Stromal cell of bone marrow (primary cell): ENCODE measurements at places on chromosomes 11 and 22.

DNA sequence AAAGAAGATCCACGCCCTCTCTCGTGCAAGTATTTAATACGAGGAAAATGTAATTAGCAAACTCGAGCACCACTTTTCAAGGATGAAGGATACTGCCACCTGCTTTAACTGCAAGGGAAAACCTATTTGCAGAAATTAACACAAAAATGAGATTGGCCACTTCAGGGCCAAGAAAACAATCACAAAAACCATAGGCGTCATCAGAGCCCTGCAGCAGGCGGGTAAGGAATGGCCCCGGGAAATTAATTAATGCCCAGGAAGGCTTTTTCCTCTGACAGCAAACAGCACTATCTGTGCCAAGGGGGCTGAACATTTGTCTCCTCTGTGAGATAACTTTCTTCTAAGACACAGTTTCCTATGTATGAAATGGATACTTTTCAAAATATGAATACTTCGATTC, 255.7 kb downstream of the CTTN start:
- no peak for DNase-seq

GRCh38 chr11:96141626-96142025, 201.4 kb downstream of the MAML2 start:
- no peak for DNase-seq

GRCh38 chr11:66492161-66492865, 12.1 kb downstream of the DPP3 start:
- no peak for DNase-seq

DNA sequence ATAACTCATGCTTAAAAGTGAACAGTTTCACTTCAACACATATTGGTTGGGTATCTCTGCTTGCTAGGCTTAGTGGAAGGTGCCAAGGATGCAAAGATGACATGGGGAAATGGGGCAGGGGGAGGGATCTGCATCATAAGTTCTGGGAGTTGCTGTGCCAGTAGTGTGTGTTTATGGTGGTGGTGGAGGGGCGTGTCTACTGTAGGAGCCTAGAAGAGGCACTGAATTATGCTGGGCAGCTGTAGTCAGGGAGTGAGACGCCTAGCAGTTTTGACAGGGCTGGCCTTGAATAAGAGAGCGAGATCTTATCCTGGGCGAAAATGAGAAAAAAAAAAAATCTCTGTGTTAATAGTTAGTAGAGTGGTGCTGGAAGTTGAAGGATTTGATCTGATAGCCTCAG, 3.0 kb downstream of the ELMOD1 start:
- DNase-seq = no peak

DNA sequence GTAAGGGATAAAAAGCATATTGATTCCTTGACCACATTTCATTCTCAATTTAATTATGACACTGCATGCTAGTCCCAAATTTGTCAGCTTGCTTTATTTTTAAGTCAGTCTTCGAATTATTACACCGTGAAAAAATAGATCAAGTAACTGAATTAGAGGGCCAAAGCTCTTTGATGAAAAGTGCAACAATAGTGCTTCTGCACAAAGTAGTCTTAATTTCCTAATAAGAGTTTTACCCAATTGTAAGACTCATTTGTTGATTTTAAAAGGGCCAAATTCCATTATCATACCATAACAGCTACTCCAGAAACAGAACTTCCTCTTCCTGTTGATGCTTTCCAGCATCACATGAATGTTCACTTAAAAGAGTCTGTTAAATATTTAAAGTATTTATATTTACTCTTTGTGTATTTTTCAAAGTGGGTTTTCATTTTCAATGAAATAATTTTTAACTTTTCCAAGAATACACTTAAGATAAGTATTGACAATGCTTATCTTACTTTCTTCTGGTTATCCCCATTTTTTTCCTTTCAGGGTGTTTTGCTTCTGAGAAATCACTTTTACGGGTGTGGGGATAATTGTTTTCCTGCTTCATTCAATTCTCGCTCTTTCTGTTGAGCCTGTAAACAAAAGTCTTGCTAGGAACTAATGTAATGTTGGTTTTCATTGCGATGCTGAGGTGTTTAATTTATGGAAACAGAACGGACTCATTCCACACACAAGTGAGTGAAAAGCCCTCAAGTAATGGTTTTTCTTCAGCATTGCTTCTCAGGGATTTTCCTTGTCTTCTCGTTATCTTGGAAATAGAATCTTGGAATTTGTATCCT, 2.1 kb downstream of the ARHGEF12 start:
- DNase-seq = no peak

- DNase-seq = no peak
Observed at GRCh38 chr11:133823211-133823610, 22.1 kb downstream of the SPATA19 start.

DNA sequence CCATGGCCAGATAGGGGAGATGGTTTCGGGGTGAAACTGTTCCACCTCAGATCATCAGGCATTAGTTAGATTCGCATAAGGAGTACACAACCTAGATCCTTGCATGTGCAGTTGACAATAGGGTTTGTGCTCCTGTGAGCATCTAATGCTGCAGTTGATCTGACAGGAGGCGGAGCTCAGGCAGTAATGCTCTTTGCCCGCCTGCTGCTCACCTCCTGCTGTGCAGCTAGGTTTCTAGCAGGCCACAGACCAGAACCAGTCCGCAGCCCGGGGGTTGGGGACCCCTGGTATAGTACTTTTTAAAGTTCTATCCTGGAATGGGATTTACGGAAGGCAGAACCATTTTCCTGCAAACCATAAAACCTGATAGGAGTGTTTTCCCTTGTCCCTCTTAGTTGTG, 54.6 kb downstream of the POLD3 start:
- no peak for DNase-seq

DNA sequence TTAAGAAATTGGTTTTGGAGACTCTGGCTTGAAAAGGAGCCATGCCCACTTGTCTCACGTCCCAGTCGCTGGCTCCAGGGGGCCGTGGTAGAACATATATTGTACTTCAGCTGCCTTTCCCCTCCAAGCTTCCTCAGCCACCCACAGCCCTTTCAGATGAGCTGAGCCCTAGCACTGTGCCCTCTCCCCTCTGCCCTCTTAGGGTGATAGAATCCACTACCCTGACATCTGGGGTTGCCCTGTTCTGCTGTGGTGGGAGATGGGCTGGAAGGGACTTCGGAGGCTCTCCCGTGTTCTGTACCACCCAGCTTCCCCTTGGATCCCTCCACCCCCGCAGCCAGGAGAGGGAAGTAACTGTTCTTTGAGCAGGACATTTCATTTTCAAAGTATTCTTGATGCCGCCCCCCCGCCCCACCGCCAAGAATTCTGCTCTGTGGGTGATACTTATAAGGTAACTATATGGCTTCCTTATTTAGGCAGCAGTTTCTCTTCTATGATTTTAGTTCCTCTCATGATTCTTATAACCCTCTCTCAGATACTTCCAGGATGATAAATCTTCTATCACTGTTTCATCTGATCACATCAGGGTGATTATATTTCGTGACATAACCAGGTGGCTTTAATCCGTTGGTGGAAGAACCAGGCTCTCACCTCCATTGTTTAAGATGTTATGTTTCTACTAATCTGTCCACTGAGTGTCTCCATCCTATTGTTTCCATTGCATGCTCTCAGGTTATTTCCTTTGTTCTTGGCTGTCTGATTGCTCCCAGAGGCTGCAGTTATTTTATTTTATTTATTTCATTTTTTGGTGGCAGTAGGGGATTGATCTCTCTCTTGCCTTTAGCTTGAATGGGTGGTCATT, 24.1 kb downstream of the ZBTB16 start:
- no peak for DNase-seq

GRCh38 chr11:298406-299065, 790 bp downstream of the IFITM5 start:
- DNase-seq = no peak

- peak; percentile 88 for DNase-seq
Observed at GRCh38 chr22:29799217-29799680, 32.1 kb downstream of the UQCR10 start.

- DNase-seq = no peak
Observed at GRCh38 chr11:73313652-73314051, 5.6 kb downstream of the ARHGEF17 start.

- no peak for DNase-seq
Observed at GRCh38 chr11:123562829-123563228, 91.6 kb downstream of the SCN3B start.

DNA sequence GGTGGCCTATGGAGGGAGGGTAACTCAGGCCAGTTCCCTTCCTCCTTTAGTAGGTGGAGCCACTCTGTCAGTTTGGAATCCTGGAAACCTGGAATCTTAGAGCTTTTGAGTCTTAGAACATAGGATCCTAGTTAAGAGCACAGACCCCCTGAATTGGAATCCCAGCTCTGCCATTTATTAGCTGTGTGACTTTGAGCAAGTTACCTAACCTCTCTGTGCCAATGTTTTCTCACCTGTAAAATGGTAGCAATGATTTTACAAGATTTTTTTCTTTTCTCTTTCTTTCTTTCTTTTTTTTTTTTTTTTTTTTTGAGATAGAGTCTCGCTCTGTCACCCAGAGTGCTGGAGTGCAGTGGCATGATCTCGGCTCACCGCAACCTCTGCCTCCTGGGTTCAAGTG, 17.1 kb upstream of the CACNA1I start:
- DNase-seq = no peak

DNA sequence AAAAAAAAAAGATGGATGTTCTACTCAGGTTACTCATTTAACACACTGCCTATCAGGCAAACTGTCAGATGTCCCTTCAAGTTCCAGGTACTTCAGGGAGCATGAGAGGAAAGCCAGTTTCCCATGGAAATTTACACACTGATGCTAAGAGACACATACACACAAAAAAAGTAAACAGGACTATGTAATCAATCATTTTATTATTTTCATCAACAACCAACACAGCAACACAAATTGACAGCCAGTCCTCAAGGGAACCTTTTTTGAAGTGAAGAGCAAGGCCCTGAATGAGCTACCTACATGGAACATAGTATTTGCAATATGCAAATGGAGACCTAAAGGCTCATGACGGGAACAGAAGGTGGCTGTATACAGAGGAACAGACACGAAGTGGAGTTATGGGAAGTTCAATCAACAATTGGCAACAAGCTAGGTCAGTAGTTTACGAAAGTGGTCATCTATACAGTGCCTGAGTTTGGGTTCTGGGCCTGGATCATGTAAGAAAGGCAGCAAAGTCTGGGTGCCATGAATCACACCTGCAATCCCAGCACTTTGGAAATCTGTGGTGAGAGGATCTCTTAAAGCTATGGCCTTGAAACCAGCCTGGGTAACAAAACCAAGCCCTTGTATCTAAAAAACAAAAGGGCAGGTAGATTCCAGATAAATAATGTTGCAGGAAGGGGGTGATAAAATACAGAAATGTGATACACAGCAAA, 12.6 kb upstream of the WDR74 start:
- no peak for DNase-seq
